ENCODE measurements at places on chromosomes 2 and 18.

DNA sequence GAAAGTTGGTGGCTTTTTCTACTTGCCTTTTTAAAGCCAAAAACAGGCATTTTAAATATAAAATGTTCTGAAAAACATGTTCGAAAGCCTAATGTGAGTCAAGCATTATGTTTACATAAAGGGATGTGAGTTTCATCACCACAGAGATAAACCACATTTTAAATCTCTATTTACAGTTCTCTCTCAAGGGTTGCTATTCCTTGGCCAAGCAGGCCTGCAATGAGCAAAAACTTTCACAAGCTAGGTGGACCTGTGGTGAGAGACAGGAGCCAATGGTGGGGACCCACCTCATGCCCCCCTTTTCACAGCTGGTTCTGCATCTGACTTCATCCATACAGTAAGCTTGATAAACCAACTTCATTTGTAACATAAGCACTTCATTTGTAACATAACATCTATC is 65.1 kb downstream of the CUL3 start:
- no peak for DNase-seq

DNA sequence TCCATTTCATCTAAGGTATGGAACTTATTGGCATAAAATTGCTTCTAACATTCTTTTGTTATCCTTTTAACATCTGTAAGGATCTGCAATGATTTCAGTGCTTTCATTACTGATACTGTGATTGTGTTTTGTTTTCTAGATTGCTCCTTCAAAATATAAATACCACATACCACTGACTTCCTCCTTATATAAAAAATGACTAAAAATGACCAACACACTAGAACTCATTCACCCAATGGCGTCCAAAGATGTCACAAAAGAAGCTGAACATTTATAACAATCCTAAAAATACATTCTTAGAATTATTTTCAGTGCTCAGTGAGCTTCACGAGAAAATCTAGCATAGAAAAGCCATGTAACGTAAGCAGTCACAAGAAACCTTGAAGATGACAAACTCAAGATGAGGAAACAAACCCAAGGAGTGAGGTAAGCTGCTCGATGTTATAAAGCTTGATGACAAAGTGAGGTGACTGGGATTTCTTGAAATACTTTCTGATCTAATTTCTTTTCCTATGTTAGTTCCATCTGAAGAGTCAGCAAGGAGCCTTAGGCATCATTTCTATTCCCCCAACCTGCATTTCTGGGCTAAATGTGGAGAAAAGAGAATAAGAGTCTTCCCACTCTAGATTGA is 42.6 kb downstream of the PNO1 start:
- DNase-seq = no peak

- no peak for DNase-seq
Measured at GRCh38 chr2:31271851-31272267, 37.9 kb downstream of the EHD3 start.

DNA sequence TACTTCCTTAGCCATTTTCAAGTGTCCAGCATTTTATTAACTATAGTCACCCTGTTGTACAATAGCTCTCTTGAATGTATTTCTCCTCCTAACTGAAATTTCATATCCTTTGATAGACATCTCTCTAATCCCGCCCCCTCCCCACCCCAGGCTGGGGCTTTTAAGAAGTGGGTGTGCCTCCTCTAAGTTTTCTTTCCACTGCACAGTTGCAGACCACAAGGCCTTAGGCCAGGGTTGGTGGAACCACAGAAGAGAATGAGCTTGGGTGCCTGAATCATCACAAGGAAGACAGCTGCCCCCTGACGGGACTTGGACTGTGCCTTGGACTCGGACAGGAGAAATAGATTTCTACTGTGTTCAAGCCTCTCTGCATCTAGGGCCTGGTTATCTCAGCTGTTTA is 193.4 kb downstream of the HAUS1 start:
- DNase-seq = no peak

DNA sequence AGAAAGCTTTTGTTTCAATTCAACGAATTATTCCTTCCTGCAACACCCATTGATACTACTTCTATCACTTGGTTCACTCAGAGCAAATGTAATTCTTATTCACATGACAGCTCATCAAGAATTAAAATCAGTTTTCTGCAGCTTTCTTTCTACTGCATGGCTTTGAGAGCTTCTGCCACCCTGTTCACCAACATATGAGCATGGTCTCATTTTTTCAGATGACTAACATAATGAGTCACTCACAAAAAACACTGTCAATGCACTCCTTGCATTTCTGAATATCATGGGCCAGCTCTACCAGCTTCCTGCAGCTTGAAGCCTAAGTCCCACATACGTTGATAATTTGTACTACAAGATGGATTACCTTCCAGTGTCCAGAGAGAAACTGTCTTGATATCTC is 342.9 kb downstream of the LRATD1 start:
- DNase-seq = no peak

GRCh38 chr18:50836521-50836957 is 16.7 kb upstream of the MRO start:
- DNase-seq = no peak

DNA sequence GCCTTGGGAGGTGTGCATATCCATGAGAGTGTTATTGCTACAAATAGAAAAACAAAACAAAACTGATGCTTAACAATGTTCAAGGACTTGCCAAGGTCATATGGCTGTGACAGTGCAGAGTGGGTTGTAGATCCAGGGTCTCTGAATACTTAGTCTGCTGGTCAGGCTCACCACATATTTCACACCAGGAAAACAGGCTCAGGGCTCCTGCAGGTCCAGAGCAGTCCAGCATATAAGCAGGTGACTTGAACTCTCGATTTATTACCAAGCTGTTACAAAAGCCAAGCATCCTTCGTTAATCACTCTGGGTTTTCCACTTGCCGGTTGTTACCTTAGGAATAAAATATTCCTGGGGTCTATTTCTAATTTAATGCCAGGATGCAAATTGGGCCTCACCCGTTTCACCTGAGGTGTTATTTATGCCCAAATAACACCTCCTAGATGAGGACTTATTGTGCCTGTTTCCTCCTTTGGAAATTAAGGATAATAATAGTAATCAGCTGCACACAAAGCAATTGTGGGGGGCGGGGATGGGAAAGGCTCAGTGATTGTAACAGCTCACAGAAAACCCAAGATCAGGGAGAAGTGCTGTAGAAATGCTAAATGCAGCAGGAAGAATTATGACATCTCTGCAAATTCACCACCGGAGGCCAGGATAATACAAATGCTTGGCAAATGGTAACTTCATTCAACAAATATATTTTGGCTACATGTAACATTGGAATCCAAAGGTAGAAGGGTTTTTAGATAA is 72.9 kb downstream of the TMEM182 start:
- DNase-seq = no peak

DNA sequence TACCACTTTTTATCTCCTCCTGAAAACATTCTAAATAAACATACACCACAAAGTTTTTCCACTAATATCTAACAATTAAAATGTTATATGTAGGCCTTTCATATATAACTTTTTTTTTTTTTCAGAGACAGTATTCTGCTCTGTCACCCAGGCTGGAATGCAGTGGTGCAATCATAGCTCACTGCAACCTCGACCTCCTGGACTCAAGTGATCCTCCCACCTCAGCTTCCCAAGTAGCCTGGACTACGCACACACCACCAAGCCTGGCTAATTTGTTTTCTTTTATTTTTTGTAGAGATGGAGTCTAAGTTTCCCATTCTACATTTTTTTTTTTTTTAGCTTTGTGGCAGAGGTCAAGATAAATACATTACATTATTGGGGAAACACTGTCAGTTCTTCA is 1612.6 kb upstream of the NXPH2 start:
- DNase-seq = no peak

DNA sequence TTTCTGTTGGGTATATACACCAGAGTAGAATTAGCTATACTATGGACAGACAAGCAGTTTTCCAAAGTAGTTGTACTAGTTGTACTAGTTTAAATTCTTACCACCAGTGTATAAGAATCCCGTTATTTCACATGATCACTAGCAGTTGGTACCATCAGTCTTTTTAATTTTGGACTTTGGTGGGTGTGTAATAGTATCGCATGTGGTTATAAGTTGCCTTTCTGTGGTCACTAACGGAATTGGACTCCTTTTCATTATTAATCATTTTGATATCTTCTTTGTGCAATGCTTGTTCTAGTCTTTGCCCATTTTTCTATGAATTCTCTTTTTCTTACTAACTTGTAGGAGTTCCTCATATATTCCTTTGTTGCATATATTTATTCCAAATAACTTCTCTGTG is 89.8 kb downstream of the ASXL2 start:
- no peak for DNase-seq

DNA sequence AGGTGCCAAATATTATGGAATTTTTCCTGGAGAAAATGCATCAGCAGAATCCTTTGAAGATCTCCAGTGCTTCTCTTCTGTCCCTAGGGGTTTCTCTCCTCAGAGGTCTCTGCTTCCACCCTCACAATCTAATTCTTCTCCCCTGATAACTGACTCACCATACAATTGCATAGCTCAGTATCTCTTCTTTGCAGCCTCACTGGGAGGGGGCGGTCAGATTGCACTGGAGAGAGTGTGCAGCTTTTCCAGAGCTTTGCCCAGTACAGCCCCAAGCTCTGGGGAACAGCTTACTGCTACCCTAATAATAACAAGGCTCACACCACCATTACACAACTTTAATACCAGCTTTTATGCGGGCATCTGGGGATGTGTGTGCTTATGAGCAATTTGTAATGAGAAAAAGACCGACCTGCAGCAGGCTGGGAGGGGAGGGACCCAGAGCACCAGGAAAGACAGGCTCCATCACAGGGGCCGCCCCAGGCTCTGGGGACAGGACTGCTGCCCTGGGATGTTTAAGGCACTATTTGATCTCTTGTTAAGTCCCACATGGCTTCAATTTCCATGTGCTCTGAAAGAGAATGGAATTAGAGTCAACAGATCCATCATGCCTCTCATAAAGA is 276.6 kb upstream of the SIX2 start:
- DNase-seq = no peak

DNA sequence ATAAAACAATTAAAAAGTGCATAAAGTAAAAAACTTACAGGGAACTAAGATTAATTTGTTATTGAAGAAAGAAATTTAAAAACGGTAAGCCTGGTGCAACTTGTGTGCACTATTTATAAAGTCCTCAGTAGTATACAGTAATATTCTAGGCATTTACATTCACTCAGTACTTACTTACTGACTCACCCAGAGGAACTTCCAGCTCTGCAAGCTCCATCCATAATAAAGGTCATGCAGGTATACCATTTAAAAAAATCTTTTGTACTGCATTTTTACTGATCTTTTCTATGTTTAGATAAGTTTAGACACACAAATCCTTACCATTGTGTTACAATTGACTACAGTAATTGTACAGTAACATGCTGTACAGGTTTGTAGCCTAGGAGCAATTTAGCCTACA is 51.5 kb upstream of the NXPH2 start:
- DNase-seq = no peak

DNA sequence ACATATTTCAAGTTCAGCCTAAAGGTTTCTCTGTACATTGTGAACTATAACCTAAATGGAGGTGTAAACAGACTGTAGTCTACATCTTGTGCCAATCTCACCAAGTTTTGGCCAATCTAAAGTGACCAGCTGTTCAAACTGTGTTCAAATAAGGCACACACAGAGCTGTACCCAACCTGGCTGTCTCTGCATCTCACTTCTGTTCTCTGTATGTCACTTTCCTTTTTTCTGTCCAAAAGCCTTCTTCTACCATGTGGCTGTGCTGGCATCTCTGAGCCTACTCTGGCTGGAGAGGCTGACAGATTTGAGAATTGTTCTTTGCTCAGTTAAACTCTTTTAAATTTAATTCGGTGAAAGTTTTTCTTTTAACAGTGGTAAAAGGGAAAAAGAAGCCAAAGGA is 817.9 kb downstream of the SOCS6 start:
- no peak for DNase-seq

DNA sequence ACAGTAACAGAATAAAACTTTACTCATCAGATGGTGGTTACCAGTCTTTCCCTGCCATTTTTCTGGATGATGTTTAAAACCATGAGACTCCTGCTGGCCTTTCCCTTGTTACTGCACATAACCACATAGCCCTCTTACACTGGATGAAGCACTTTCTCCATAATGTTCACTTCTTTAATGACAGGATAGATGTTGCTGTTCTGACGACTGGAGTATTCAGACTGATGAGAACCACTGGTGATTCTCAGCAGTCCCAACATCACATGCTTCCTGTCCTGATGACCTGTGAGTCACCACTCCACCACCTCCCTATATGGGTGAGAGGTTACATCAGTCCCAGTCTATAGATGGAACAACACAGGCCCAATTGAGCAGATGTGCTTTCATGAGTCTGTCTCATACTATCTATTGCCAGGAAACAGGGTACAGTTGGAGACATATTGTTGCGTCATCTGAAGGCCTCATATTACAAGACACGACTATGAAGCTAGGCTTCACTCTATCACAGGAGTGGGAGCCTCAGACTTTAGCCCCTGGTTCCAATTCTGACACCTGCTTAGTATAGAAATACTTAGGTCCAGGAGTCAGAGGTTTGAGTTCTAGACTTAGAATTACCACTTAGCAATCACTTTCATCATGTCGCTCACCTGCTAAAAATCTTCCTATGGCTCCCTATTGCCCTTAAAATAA is 145.7 kb upstream of the KLF7 start:
- DNase-seq = no peak

- no peak for DNase-seq
Measured at GRCh38 chr2:144660518-144661316, 140.8 kb upstream of the ZEB2 start.

GRCh38 chr18:35835833-35836232 is 136.6 kb upstream of the RMP24 start:
- DNase-seq = no peak

GRCh38 chr2:200247494-200247893 is 59.0 kb upstream of the SPATS2L start:
- no peak for DNase-seq

GRCh38 chr2:37635504-37636380 is 35.7 kb downstream of the CDC42EP3 start:
- DNase-seq = peak; percentile 52

DNA sequence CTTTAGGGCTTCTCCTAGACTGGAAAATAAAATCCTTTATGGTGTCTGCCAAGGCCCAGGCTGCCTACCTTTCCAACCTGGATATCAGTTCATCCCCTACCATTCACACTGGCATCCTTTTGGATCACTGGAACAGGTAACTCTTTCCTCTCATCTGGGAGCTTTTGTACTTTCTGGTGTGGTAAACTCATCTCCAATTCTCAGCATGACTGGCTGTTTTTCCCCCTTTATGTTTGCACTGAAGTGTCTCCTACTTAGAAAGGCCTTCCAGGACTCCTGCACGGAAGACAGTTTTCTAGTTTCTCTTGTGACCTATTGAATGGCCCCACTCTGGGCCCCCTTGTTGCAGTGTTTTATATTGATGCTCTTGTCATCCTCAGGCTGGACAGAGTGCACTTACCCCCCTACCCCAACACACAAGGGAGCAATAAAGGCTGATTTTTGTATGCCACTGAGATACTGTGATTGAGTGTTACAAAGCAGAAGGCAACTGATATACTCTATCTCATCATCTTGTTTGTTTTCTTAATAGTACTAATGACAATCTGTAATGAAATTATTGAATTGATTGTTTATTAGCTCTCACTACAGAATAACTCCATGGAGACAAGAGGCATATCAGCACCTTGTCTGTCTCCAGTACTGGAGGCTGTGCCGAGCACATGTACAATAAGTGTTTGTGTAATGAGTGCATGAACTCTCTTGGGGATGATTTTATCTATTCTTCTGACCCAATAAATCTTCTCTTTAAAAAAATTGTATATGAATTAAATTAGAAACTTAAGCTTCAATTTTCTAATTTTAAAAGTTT is 129.9 kb downstream of the PIEZO2 start:
- no peak for DNase-seq

- DNase-seq = no peak
Measured at GRCh38 chr18:60232541-60232940, 140.0 kb downstream of the MC4R start.

GRCh38 chr2:177852389-177852788 is 220.2 kb downstream of the PDE11A start:
- no peak for DNase-seq

GRCh38 chr2:171924170-171924942 is 2.1 kb downstream of the HAT1 start:
- no peak for DNase-seq

All from stimulated activated CD8-positive, alpha-beta memory T cell treated with anti-CD3 and anti-CD28 coated beads, Interleukin-15, amount 100 ng/mL, for 4 hours (primary cell).